Activated CD4-positive, alpha-beta memory T cell treated with anti-CD3 and anti-CD28 coated beads for 36 hours (primary cell): ENCODE measurements at places on chromosomes 12 and 14.

GRCh38 chr12:115998794-115999478 is 278.6 kb downstream of the MED13L start:
- no peaks in the 10 kb centered on the region for H3K27me3 ChIP-seq
- no peak overlapping the region for H3K4me3 ChIP-seq

- DNase-seq = no peak
- peaks cover 9% of the 10 kb centered on the region for H3K36me3 ChIP-seq
- H3K27ac ChIP-seq = no peak overlapping the region
- H3K27me3 ChIP-seq = no peaks in the 10 kb centered on the region
- H3K4me1 ChIP-seq = no peaks in the 10 kb centered on the region
These were observed 24.7 kb upstream of the DNAAF2 start for GRCh38 chr14:49659526-49660455.

GRCh38 chr14:63524537-63525155 is 18.5 kb downstream of the PPP2R5E start:
- no peak overlapping the region for H3K4me3 ChIP-seq
- no peaks in the 10 kb centered on the region for H3K27me3 ChIP-seq
- peaks cover 19% of the 10 kb centered on the region for H3K36me3 ChIP-seq
- no peak overlapping the region for H3K27ac ChIP-seq

- no peaks in the 10 kb centered on the region for H3K4me1 ChIP-seq
- H3K27ac ChIP-seq = no peak overlapping the region
These were observed 310.5 kb downstream of the ETNK1 start for GRCh38 chr12:22935501-22935900.

DNA sequence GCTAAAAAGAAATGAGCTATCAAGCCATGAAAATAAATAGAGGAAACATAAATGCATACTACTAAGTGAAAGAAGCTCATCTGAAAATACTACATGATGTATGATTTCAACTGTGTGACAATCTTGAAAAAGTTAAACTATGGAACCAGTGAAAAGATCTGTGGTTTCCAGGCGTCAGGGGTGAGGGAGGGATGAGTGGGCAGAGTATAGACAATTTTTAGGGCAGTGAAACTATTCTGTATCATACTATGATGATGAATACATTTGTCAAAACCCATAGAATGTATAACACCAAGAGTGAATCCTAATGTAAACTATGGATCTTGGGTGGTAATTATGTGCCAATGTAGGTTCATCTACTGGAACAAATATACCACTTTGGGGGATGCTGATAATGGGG is 21.3 kb downstream of the SPX start:
- H3K4me1 ChIP-seq = peaks cover 5% of the 10 kb centered on the region
- no peaks in the 10 kb centered on the region for H3K27me3 ChIP-seq
- H3K27ac ChIP-seq = no peak overlapping the region
- H3K36me3 ChIP-seq = no peaks in the 10 kb centered on the region
- peak; percentile 31 for DNase-seq

DNA sequence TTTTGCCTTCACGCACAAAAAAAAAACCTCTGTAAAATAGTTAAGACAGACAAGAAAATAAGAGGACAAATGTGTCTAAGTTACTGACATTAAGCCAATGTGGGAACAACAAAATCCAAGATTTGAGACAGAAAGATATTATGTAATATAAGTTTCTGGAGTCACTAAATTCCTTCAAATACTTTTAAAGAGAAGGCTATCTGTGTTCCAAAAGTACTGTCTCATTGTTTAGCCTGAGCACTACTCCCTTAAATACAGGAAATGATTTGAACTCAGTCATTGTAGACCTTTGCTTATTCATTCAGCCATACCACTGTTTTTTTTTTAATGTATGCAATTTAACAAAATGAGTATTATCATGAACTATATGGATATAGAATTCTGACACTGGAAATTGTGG is 82.7 kb upstream of the KITLG start:
- H3K4me3 ChIP-seq = no peak overlapping the region
- no peaks in the 10 kb centered on the region for H3K27me3 ChIP-seq
- no peak for DNase-seq
- H3K27ac ChIP-seq = no peak overlapping the region
- no peaks in the 10 kb centered on the region for H3K36me3 ChIP-seq

DNA sequence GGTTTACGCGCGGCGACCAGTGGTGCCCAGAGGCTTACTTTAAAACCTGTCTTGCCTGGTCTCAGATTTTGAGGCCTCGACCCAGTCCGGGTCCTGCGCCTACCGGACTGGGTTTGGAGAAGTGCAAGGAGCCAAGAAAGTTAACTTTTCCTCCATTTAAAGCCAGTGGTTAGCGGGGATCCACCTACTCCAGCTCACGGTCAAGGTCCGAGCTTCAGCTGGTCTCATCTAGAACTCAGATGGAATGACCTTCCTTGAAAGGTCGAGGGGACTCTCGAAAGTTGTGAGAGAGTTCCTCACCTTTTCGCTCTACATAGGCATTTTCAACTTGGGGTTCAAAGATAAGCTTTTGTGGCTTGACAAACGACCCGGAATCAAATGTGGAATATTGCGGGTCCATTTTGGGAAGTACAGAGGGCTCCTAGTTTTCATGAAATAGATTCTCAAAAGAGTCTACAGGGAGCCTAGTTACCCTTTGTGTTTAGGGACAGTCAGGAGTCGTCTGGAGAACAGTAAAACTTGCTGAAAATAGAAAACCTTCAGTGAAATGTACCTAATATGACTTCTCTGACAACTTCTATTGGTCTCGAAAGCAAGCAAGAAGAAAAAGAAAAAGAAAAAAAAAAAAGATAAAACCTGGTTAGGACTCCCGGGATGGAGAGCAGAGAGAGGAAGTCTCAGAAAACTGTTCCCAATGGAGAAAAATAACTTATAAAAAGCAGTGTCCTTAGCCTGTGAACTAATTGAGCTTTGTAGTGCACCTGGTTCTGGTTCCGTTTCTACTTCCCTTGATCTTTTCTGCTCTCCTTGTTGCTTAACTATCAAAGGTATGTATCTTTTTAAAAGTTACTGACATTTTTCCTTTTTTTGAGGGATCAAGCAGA is 1.4 kb downstream of the KCNMB4 start:
- peak overlapping the region; percentile 90 for H3K4me3 ChIP-seq
- DNase-seq = no peak
- peaks cover 18% of the 10 kb centered on the region for H3K4me1 ChIP-seq
